ENCODE measurements at places on chromosomes 2 and 18.

- DNase-seq: no peak
Measured at GRCh38 chr2:164792316-164793170, 49.1 kb downstream of the COBLL1 start.

DNA sequence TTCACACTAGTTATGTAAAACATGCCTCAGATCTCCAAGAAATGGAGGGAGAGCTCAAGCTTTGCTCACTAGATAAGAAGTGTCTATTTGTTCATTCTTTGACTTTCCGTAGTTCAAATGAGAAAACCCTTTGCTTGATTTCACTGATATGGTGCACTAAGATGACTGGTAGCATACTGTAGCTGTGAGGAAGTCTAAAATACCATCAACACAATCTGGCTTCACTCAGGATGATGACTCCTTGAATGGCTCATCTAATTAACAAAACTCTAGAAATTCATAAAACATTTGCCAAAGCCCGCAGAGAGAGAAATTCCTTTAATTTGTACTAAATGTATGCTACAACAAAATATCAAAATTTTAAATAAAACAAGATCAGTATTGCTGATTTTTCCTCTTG, 152.8 kb upstream of the STK17B start:
- no peak for DNase-seq

DNA sequence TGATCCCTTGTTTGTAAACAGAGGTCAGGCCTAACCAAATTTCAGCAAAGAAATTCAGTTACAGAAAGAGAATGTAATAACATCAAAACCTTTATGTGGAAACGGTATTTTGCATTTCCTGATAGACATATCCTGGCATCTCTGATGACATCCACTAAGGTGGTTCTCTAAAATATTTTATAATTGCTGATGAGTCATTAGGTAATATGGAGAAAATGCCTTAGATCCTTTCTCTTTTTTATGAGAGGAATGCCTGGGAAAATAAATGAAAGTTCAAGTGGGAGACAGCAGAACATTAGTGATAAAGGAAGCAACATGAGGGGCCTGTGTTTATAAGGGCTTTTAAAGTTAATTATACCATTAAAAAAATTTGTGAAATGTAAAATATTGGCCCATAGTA, 72.6 kb downstream of the PLCL1 start:
- DNase-seq: no peak

- DNase-seq: no peak
Measured at GRCh38 chr2:60483401-60483800, 70.1 kb downstream of the BCL11A start.

DNA sequence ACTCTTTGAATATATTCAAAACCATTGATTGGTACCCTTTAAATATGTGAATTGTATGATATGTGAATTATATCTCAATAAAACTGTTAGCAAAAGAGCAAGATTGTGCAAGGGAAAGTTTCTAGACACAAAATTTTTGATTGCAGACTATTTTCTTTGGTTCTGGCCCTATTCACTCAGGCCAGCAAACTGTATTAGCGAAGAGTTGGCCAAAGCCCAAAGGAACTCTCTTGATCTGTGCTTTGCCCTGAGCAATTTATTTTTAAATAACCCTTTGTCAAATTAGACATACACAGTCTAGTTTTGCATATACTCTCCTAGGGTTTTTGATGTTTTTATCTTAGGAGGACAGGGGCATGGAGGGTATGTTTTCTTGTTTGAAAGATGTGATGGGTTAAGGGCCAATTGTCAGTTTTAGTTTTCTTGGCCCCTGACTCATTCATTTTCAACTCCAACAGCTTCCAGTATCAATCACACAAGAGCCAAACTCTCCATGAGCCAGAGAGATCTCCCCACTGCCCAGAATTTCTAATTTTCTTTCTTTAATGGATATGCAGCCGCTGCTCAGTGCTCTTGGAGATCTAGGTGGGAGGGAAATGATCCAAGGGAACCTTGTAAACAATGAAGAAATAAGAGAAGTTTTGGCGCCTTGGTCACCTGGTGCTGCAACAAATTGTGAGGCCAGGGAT, 231.5 kb downstream of the SRBD1 start:
- DNase-seq: no peak

- DNase-seq: no peak
Measured at GRCh38 chr2:175256806-175257585, 75.5 kb upstream of the ATP5MC3 start.

GRCh38 chr18:63819786-63820185, 44.6 kb downstream of the SERPINB7 start:
- DNase-seq: no peak

DNA sequence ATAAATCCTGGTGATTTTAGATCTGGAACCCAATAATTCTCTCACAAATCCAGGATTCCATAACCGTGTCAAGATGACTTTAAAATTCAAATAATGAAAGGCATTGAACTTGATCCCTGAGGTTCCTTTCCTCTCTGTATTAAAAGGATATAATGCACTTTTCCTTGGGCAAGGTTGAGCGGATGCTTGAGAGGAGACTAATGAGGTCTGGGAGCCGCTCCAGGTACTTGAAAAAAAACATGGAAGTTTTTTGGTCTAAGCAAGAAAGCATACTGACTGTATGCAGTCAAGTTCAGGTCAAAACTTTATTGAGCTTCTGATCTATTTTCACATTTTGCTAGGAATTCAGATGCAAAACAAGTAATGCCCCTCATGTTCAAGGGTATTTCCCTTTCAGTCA, 318.5 kb downstream of the RAD51AP2 start:
- DNase-seq: no peak

DNA sequence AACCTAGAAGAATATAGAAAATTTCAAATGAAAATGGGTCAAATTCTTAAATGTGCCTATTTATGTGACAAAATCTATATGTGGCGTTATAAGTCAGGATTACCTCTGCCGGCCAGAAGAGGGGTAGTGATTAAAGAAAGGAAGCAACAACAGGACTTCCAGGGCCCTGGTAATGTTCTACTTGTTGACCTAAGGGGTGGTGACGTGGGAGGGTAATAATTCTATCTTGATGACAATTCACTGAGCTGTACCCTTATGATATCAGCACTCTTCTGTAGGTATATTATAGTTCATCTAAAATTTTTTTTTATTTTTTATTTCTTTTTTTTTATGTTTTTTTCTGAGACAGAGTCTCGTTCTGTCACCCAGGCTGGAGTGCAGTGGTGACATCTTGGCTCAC, 87.9 kb downstream of the STRN start:
- DNase-seq: no peak

DNA sequence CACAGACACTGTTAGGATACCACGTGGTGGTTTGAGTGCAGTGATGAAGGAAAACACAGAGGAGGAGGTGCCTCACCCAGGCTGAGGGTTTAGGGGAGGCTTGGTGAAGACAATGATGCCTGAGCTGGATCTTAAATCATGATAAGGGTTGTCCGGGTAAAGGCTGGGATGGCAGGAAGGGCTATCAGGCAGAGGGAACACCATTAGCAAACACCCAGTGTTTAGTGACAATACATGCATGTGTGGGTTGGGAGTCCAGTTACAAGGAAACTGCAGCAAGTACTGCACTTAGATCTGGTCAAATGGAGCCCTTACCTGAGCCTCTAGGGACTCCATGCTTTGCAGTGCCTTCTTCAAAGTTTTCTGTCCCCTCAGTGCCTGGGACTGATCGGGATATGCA, 79.8 kb upstream of the MBOAT2 start:
- no peak for DNase-seq

DNA sequence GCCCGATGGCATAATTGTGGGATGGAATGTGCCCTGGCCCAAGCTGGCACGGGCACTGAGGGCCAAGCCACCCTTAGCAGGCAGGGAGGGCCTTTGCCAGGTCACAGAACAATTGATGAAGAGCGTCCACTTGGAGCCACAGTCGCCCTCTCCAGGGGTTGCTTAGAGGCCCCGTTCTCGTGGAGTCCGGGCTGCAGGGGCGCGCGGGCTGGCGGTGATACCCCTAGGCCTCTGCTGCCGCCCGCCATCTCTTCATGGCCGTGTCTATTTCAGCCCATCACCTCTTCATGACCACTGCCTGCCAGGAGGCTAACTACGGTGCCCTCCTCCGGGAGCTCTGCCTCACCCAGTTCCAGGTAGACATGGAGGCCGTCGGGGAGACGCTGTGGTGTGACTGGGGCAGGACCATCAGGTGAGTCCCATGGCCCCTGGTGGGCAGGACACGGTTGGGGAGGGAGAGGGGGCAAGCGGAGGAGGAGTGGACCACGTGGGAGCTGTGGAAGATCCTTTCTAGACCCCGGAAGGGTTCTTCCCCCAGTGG, 17.6 kb downstream of the RAMP1 start:
- no peak for DNase-seq

DNA sequence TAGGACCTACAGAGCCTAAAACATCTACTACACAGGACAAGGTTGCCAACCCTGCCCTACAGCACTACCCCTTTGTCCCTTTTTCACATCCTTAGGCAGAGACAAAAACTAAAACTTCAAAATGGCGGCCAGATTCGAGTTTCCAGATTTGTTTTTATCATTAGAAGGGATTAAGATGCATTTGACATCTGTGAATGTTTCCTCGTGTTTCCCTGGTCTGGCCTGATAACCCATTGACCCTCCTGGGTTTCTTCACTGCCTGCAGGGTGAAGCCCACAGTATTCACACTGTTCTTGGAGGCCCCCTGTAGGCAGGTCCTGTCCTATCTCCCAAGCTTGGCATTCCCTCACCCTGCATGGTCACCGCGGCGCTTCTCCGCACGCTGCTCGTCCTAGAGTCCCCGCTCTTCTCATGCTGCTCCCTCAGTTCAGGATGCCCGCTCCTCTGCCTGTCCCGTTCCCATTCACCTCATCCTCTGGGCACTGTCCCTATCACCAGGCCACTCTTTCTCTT, 67.6 kb downstream of the TPGS2 start:
- DNase-seq: no peak

DNA sequence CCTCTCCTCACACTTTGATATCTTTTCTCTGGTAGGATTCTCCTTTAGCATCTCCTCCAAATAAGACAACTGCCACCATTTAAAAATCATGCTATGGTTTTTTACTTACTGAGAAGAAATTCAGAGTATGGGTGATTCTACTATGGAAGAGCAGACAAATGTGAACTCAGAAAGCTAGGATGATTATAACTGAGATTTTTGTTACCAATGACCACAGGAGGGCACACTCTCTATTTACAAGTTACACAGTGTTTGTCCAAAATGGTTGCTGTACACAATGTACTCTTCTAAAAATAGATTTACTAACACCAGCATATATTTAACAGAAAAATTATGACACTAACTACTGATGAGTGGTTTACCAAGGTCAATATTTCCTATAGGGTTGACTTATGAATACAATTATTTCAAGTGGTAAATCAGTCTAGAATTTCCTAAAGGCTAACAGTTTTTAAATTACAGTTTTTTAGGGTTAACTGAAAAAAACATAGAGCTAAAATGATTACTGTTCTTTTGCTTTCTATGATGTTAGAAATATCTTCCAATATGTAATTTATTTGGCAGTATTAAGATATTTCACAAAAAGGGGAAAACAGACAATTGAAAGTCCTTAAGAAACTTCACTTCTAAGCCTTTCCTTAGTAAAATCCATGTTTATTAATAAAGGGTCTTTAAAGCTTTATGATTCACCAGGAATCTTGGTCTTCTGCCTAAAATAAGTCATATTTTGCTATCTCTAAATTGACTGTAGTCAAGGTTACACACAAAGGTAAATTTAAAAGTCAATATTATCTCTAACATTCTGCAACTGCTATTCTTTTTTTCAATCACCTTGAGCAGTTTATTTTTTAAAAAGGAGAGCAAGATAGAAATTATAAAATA, 57.2 kb downstream of the MAP4K3 start:
- DNase-seq: no peak

- DNase-seq: no peak
Measured at GRCh38 chr2:106828119-106828518, 57.8 kb downstream of the ST6GAL2 start.
